ENCODE measurements at places on chromosomes 1 and 21.

- no peak for DNase-seq
Observed at GRCh38 chr1:197987294-197987693, 70.1 kb downstream of the LHX9 start.

DNA sequence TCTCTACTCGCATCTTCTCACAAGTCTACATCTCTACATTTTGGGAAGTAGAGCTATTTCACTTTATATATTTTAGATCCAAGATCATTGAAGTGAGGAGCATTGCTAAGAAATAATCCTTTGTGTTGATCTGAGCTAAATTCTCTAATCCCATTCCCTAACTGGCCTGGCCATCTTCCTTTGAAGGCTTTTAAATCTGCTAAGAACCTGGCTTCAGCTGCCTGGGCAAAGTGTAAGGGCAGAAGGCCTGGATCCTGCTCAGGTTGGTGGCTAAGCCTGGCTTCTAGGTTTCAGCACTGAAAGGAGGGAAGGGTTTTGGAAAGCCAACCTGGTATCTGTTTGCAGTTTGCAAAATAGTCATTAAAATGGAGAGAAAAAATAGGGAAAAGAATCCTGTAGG is 167.6 kb downstream of the BRINP2 start:
- DNase-seq, result no peak

- DNase-seq, result no peak
Observed at GRCh38 chr1:227926896-227927885, 20.5 kb downstream of the WNT9A start.

DNA sequence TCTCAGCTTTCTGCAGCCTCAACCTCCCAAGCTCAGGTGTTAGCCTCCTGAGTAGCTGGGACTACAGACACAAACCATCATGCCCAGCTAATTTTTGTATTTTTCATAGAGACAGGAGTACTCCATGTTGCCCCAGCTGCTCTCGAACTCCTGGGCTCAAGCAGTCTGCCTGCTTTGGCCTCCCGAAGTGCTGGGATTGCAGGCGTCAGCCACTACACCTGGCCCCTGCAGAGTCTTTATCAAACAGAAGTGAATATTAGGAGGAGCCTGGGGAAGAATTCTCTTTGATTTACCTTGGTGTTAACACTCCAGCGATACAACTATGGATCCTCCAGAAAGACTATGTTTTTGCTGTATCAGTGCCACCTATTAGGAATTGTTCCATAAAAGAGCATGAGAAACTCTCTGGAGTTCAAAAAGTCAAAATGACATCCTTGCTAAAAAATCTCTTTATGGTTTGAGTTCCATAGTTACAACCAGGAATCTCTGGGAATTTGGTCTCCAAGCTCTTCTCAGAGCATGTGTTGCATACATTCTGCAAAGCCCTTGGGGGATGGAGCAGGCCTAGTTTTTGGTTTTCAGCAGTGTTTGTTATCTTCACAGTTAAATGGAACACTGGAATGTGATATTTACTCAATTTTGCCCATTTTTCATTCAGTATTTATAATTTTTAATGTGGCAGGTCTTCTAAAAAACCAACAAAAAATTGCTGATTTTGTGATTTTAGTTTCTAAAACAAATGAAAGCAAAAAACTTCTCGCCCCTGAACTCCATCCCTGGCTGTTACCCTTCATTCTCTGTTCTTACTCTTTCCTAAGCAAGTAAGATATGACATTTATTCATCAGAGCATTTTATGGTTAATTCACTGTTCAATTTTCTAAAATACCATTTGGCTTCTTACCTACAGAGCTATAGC is 77.3 kb downstream of the OLFML2B start:
- DNase-seq, result no peak

- DNase-seq, result no peak
Observed at GRCh38 chr1:6261615-6261995, 707 bp upstream of the GPR153 start.

DNA sequence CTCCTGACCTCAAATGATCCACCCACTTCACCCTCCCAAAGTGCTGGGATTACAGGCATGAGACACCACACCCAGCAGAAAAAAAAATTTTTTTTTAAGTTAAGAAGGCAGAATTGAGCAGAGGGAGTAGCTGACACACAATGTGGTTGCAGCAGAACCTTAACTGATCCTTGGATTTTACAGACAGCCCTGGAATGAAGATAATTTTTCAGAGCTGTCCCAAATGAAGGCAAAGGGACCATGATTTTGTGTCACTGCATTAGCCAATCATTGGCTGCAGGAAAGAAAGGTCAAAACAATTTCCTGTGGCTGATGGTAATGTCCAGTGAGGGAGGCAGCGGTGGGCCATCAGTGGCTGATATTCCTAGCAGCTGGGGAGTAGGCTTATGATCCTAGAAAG is 19.3 kb upstream of the AQP10 start:
- DNase-seq, result no peak

DNA sequence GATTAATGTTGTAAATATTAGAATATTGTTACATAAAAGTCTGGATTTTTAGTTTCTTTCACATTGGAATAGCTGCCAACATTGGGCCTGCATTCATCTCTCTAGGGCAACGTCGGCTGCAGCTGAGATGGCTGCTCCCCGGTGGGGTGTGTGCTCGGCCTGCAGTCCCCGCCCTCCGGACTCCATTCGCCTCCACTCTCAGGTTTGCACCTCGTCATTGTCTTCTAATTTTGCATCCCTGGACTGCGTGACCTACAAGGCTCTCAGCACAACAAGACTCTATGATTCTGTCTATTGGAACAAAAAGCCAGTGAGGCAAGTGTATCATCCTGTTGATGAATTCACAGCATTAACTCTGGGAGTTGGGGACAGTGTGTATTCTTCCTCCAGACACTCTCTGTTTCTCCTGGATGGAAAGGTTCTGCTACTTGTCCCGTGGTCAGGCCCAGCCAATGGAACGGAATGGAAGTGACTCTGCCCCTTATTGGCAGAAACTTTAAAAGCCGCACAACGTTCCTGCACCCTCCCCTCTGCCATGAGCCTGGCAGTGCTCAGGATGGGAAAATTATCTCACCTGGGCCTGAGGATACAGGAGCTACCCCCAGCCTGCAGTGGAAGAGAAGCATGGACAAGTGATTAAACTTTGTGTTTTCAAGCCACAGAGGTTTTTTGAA is 105.0 kb upstream of the SAMD11 start:
- DNase-seq, result no peak

- DNase-seq, result no peak
Observed at GRCh38 chr1:210822932-210823331, 311.0 kb downstream of the KCNH1 start.

GRCh38 chr1:7388141-7388487 is 383.0 kb upstream of the VAMP3 start:
- no peak for DNase-seq

GRCh38 chr1:51241119-51241518 is 5.0 kb downstream of the RNF11 start:
- no peak for DNase-seq

- no peak for DNase-seq
Observed at GRCh38 chr1:185073725-185074124, 28.4 kb downstream of the RNF2 start.

DNA sequence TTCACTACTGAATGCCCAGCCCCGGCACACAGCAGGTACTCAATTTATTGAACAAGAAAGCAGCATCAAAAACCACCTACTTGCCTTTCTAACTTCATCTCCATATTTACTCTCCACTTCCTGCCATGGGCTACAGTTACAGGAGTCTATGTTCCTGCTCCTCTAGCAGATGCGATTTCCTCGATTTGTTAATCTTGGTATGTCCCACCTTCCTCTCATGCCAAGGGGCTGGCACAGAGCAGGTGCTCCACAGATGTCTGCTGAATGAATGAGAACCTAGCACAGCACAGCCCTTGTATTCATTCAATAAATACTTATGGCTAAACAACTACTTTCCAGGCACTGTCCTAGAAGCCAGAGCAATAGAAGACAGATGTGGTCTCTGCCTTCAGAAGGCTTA is 12.2 kb downstream of the PAFAH2 start:
- DNase-seq, result no peak

GRCh38 chr1:17683598-17683997 is 71.5 kb upstream of the ACTL8 start:
- DNase-seq, result no peak

DNA sequence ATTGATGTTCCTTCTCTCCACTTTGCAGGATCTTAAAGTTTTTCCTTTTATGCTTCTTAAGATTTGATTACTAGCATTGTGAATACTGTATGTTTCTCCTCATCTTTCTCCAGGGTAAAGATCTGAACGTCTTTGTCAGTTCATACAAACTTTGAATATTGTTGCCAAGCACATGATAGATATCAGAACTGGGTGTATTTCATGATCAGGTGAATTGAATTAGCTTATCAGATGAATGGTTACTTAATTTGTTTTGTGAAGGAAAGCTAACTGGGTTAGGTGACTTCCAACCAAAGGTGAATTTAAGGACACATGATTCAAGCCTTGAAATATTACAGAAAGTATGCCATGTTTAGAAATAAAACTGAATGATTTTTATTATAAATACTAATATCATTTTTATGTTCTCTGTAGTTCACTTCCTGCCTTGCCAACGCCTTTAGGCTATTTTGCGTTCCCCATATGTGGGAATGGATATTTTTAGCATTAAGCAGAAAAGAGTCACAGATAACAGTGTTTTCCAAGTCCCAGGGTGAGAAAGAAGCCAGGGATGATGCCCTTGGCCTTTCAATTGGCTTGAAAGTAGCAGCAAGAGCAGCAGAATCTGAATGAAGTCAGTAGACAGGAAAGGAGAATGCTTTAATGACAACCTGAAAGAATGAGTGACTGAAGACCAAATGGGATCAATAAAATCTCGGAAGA is 752.1 kb downstream of the NCAM2 start:
- DNase-seq, result no peak

GRCh38 chr1:109763646-109764415 is at the start of gene EPS8L3:
EPS8L3 (minus strand) TSS chr1:109763923; CDS start chr1:109761749, 2,174 bp downstream.
- DNase-seq, result no peak

DNA sequence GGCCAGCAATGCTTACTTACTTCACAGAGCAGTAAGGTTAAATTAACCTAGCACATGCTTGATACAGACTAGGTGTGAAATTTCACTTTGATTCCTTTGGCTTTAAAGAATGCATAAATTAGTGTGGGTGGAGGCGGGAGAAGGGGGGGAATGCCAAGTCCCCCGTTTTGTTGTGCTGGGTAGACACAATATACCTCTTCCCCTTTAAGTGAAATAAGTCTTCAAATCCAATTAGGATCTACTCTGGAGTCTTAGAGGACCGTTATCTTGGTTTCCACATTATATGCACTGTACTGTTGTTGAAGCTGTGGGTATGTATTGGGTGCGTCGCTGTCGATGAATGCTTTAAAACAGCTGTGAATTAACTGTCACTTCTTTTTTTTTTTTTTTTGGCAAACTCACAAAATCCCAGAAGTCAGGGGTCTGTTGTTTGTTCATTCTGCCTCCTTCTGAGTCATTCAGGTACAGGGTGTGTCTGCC is 1.6 kb upstream of the S1PR1 start:
- DNase-seq, result no peak

DNA sequence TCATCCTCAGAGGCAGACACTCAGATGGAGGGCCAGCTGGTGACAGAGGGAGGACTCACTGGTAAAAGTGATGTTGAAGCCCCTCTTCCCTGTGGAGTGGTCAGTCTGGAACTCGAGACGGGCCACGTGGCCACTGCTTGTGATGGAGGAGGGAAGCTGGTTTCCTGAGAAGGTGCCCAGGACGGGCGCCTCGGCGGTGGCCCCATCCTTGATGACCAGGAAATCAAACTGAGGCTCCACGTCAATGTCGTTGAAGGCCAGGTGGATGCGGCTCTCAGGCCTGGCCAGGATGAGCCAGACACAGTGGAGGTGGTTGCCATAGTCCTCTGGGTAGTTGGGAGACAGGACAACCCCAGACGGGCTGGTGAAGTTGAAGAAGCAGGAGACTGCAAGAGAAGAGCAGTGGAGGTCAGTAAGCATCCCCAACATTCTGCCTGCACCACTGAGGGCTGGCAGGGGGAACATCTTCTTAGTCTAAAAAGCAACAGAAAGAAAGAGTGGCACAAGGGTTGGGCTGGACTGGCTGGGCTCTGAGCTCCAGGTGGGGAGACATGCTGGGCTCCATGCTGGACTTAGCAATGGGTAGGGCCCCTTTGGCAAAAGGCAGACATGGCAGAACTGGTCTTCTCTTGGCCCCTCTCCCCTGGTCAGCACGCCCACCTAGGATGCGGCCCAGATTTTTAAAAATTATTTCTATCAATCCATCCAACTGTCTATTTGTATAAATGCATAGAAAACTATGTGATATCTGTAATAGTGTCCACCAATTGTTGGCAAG is 120.5 kb upstream of the HMGB4 start:
- DNase-seq, result no peak

DNA sequence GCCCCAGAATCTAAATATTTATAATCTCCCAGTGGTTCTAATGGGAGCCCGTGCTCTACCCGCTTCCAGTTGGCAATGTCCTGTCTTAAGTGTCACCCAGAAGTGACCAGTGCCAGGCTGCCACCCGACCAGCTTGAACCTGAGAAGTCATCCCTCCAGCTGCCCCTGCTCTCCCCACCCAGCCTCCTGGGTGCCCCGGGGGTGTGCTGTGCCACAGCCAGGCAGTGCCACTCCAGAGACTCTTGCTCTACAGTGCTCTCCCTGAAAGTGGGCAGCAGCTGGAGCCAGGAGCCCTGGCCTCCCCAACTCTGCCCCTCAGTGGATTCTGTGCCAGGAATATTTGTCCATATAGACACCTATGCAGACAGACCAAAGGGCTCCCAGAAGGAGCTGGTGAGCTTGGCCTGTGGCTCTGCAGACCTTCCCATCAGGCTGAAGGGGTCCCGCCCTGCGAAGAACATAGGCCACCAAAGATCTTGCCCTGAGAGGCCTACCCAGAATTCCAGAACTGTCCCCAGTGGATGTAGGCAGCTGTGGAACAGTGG is 9.0 kb upstream of the EPS8L3 start:
- no peak for DNase-seq

DNA sequence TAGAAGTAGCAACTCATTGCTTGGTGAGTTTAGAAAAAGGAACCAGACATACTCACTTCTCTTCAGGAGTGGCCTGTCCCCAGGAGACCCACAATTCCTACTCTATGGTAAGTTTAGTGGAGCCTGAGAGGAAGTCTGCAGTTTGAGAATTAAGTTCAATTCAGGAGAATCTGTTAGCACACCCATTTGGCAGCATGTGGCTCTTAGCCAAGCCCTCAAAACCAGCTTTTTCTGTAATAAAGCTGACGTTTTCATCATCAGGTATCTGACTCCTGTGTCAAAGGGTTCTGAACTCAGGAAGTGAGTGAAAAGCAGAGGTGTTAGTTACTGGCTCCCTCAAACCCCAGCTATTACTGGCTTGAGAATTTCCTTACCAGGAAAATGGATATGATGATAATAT is 20.4 kb upstream of the RGS16 start:
- no peak for DNase-seq

- no peak for DNase-seq
Observed at GRCh38 chr1:92769856-92770255, 15.1 kb downstream of the EVI5 start.

All from activated T-helper 1 cell treated with anti-CD3 and anti-CD28 coated beads, Interleukin-2, amount 50 U/mL, for 16 hours (primary cell).